ENCODE measurements at places on chromosomes 2 and 18.

DNA sequence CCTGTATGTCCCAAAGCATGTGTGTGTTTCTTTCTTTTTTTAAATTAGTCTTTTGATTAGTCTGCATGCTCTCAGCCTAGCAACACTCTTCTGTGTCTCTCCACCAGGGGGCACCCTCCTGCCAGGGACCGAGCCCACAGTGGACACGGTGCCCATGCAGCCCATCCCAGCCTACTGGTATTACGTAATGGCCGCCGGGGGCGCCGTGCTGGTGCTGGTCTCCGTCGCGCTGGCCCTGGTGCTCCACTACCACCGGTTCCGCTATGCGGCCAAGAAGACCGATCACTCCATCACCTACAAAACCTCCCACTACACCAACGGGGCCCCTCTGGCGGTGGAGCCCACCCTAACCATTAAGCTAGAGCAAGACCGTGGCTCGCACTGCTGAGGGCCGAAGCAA, 93.8 kb downstream of the NRP2 start:
- DNase-seq, result no peak

- DNase-seq, result no peak
Measured at GRCh38 chr2:206798000-206798399, 32.6 kb downstream of the FASTKD2 start.

- DNase-seq, result no peak
Measured at GRCh38 chr2:137383391-137383790, 580.9 kb upstream of the HNMT start.

DNA sequence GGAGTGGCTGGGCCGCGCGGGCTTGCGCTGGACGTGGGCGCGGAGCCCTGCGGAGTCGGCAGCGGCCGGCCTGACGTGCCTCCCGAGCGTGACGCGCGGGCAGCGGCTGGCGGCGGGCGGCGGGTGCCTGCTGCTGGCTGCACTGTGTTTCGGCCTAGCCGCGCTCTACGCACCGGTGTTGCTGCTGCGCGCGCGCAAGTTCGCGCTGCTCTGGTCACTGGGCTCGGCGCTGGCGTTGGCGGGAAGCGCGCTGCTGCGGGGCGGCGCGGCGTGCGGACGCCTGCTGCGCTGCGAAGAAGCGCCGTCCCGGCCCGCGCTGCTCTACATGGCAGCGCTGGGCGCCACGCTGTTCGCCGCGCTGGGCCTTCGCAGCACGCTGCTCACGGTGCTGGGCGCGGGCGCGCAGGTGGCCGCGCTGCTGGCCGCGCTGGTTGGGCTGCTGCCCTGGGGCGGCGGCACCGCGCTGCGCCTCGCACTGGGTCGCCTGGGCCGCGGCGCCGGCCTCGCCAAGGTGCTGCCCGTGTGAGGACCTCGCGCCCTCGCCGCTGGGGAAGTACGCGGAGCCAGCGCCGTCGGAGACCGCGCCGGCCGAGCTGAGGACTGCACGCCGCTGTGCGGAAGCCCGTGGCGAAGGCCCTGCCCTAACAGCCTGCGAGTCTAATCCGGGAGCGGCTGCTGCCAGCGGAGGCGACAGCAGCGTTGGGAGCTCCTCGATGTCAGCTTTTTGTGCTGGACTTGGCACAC, 526 bp downstream of the SFT2D3 start:
- DNase-seq, result no peak

GRCh38 chr2:224252631-224253030, 149.3 kb downstream of the FAM124B start:
- DNase-seq, result no peak

- DNase-seq, result no peak
Measured at GRCh38 chr2:42722320-42723190, 41.4 kb downstream of the OXER1 start.

- DNase-seq, result no peak
Measured at GRCh38 chr2:55000341-55000740, 49.9 kb downstream of the RTN4 start.

DNA sequence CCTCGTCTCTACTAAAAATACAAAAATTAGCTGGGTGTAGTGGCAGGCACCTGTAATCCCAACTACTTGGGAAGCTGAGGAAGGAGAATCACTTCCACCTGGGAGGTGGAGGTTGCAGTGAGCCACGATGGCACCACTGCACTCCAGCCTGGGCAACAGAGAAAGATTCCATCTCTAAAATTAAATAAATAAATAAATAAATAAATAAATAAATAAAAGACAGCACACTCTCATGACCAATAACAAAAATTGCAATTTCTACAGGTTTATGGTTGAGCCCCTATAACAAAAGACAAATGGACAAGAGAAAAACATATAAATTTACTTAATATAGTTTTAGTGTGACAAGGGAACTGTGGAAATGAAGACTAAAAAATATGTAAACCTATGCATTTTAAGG, 384.1 kb downstream of the CDH19 start:
- no peak for DNase-seq

DNA sequence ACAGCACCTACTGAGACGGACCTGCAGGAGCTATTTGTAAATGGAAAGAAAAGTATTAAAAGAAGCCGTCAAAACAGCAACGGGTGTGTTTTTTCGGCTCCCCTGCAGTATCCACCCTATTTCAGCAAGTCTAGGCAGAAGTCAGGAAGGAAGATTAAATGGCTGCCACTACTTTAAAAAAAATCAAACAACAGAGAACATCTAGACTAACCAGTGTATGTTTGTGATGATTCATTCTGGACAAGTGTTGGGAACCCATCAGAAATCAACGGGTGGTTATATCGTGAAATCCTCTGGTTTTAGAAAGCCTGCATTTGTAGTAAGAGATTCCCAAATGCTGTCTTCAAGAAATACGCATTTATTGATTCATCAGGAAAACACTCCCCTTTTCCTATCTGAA, 9.0 kb downstream of the PMAIP1 start:
- no peak for DNase-seq

GRCh38 chr2:200976710-200977109, 13.2 kb upstream of the ORC2 start:
- DNase-seq, result no peak

DNA sequence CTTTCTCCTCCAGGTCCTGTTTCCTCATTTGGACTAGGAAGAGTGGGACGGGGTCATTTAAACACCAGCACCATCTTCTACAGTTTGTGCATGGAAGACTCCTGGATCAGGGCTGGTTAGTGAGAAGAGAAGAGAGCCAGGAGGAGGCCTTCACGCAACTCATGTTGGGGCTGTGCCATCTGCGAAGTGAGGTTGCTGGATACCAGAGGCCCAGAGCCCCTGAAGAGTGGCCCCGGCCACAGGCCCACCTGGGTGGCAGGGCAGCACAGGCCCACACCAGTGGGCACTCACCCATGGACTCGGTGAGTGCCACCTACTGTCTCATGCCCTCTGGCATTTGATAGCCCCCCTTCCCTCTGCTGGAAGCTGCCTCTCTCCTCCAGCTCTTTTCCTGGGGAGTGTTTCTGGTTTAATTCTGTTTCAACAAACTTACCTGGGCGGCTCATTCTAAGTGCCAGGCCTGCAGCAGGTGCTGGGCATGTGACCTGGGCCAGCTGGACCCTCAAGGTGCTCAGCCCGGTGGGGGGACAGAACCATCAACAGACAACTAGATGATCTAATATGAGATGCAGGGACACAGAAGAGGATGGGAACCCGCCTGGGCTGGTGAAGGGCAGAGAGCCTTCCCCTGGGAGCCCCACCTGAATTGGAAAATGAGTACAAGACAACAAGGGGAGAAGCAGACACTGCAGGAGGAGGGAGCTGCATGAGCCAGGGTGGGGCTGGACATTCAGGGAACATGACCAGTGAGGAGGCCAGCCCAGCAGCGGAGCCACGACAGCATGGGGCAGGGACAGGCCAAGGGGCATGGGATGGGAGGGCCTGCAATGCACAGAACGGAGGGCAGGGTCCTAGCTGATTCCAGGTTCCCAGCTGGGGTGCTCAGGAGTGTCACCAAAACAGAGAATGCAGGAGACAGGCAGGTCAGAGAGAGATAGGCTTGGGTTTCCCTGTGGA, 70.6 kb downstream of the MARCO start:
- no peak for DNase-seq

DNA sequence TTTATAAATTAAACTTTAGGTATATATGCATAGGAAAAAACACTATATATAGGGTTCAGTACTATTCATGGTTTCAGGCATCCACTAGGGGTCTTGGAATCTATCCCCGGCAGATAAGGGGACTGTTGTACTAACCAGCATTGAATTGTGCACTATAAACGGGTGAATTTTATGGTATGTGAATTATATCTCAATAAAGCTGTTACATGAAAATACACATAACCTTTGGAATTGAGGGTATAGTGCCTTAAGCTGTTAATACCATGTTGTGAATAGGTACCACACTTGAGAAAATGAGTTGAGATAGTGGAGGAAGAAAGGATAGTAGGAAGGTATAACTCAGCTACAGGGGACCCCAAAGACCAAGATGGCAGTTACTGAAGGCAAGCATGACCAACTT, 167.3 kb downstream of the HAUS1 start:
- DNase-seq, result no peak

DNA sequence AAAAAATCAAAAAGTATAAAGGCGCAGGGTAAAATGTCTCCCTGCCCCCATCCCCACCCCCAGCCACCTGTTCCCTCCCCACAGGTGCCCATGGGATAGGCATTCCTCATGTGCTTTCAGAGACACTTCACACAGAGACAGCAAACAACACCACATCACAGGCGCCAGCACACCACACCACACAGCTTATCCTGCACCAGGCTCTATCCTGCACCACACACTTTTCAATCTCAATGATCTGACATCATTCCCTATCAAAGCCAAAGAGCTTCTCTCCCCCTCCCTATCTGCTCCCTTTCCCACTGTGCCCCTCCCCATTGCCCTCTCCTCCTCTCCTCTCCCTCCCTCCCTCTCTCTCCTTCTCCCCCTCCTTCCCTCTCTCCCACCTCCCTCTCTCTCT, 15.5 kb downstream of the FAM178B start:
- DNase-seq, result no peak

DNA sequence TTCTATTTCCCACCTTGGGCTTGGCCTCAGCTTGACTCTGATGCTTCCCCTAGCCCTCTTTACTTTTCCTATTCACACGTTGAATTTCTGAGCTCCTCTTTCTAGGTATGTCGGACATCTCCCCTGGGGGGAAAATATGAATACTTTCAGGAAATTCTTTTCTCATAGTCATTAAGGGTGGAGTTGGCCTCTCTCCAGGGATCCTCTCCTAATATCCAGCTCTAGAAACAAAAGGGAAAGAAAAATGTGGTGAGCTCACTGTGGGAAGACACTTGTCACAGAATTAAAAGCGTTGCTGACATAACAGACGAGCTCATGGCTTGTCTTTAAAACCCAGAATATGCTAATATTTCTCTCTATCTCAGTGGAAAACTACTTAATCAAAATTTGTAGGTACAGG, 132.7 kb upstream of the MEX3C start:
- no peak for DNase-seq

- no peak for DNase-seq
Measured at GRCh38 chr2:72109904-72110303, 37.8 kb downstream of the CYP26B1 start.

GRCh38 chr18:24831871-24832665, 371.6 kb downstream of the HRH4 start:
- no peak for DNase-seq

DNA sequence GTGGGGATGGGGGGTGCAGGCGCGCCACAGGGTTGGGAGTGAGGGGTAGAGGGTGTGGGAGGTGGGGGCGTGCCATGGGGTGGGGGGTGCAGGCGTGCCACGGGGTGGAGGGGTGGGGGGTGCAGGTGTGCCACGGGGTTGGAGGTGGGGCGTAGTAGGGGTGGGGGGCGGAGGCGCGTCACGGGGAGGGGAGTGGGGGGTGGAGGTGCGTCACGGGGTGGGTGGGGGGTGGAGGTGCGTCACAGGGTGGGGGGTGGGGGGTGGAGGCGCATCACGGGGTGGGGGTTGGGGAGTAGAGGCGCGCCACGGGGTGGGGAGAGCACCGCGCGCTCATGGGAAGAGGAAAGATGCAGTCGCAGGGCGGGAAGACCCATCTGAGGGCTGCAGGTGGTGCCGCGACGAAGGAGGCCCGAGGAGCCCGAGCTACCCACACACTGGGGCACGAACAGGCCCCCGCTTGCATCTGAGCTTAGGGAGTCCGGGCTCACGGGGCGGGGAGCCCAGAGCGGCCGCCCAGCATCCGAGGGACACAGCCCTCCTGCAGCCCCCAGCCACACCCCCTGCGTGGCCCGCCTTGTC, 37.5 kb downstream of the SNED1 start:
- DNase-seq, result no peak

GRCh38 chr2:121210691-121211090, 74.3 kb downstream of the TFCP2L1 start:
- no peak for DNase-seq

GRCh38 chr2:26847307-26847654, 651 bp upstream of the DPYSL5 start:
- DNase-seq, result no peak

- no peak for DNase-seq
Measured at GRCh38 chr2:85709401-85709811, 15.2 kb downstream of the GNLY start.

DNA sequence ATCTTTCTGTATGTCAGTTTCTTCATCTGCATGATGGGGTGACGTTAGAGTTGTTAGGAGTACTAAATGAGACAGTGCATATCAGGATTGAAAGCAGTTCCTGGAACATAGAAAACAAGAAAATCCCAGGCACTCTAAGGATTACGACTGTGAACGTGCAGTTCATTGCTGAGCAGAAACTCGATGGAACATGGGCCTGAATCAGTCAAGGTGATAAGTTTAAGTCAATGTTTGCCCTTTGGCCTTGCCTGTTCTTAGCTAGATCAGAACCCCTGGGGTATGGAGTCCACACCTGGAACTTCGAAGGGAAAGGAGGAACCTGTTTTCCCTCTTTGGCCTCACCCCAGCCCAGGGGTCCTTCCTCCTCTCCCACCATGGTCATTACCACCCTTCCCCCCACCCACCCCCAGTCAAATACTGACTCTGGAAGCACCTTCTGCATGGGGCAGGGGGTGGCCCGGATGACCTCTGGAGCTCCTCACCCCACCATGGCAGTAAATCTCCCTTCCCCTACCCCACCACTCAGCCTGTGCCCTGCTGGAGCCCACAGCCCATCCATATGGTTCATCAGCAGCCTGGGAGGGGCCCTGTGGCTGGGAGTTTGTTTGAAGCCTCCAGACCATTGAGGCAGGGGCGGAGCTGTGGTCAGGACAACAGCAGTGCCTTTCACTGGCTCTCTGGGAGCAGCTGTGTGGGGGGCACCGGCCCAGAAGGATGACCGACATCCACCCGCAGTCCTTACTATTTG, 164.1 kb downstream of the SMAD7 start:
- no peak for DNase-seq

DNA sequence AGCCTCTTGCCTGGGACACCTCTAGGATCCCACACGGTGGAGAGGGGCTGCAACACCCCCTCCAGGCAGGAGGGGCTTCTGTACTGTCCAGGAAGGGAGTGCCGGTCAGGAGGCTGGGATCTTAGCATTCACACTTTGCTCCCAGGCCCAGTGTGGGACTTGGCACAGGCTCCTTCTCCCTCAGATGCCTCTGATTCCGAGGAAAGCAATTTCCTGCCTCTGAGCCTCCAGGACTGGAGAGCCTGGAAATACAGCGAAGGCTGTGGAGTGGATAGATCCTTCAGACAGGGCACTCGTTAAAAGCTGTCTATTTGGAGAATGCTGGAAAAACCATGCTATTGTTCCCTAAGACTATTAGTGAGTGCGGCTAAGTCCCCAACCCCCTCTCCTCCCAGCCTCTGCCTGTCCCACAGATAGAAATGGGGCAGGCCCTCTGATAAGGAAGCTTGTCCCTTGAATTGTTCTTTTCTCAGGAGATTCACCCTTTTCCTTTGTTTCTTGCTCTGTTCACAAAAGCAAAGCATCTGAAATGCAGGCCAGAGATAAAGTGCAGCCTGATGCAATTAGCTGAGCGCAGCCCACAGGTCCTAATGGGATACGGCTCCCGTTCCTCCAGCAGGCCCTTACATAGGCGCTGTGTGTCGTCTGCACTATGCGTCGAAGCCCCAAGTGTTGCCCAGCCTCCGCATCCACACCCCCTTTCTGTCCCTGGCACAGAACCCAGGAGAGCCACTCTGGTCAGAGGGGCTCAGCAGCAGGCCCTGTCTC, 252.2 kb downstream of the KLHL29 start:
- no peak for DNase-seq
